ENCODE measurements at places on chromosomes 16 and 17.
A peak's percentile ranks its signal among the peaks of the same experiment; 100 is the strongest.

DNA sequence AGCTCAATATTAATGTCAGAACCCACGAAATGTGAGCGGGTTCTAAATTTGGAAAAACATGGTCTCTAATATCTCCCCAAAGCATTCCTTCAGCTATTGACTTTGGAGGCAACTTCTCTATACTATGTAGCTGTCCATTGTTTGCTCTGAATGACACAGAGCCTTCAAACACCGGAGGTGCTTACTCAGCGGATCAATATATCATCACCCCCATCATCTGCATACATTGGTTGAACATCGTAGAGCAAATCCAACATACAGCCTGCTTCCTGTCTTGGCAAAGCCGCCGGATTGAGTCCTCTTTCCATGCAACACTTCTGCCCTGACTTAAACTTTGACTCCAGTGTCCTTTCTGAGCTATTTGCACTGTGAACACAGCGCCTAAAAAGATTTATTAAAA, 61.3 kb downstream of the C17orf67 start:
- DNase-seq = no peak

GRCh38 chr17:32100971-32101631, 41.2 kb upstream of the RHOT1 start:
- no peak for DNase-seq

- no peak for DNase-seq
Observed at GRCh38 chr16:84136331-84137125, 8.4 kb downstream of the HSDL1 start.

GRCh38 chr17:31417051-31417792, 25.7 kb downstream of the RAB11FIP4 start:
- peak; percentile 50 for DNase-seq

- no peak for DNase-seq
Observed at GRCh38 chr17:51142597-51142996, 10.8 kb upstream of the NME1 start.
